ENCODE measurements at places on chromosomes 1 and 21.

DNA sequence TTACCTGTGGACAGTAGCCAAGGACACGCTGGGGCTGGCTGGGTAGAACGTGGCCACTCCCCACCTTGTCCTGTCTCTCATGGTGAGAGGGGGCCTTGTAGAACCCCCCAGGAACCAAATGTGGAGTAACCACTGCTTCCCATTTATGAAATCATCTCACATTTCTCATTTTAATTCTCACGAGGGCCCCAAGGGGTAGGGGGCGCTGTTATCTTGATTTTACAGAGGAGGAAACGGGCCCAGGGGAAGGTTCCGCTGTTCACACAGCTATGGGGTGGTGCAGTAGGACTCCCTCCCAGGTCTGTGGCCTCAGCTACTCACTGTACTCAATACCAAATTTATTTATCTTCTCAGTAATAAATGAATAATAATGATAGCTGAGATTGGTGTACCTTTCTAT is 5.5 kb downstream of the SMPDL3B start:
- peak; percentile 34 for DNase-seq

GRCh38 chr1:52365746-52366516 is at the start of gene CC2D1B:
TSS of gene CC2D1B (minus strand) at chr1:52366205. CDS start at chr1:52364620, 1,585 bp downstream.
- DNase-seq, result peak; percentile 88

- DNase-seq, result no peak
Observed at GRCh38 chr21:41148798-41149197, 19.2 kb upstream of the BACE2 start.

DNA sequence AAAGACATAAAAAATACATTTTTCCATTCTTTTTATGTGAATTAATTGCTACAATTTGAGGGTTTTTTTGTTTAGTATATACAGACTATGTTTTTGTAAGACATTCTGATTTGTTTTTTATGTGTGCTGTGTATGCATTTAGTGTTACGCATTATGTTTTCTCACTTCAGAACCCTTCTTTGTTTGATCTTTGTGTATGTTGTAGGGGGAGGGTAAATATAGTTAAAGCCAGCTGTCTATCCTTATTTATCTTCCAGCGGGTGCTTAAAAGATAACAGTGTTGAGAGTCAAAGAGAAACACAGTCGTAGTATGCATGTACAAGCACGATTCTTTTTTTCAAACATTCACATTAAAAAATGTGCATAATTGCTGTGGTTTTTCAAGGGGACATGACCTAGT is 97.5 kb upstream of the KIAA1614 start:
- no peak for DNase-seq

GRCh38 chr1:94071976-94072375 is 49.0 kb downstream of the ABCA4 start:
- DNase-seq, result no peak

DNA sequence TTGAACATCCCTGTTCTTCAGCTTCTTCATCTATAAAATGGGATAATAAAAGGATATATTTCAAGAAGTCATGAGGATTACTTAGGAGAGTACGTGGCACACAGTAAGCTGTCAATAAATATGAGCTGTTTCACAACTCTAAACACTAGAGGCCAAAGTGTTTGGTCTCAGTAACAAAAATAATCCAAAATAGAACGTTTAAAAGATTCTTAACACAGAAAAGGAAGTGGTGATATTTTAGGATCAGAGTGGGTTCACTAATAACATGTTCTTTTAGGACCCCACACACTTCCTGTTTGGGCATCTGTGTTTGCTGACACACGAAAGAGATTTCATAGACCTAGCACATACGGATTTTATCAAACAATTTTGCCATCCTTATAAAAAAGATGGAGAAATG is 32.9 kb downstream of the TNFSF18 start:
- DNase-seq, result no peak

DNA sequence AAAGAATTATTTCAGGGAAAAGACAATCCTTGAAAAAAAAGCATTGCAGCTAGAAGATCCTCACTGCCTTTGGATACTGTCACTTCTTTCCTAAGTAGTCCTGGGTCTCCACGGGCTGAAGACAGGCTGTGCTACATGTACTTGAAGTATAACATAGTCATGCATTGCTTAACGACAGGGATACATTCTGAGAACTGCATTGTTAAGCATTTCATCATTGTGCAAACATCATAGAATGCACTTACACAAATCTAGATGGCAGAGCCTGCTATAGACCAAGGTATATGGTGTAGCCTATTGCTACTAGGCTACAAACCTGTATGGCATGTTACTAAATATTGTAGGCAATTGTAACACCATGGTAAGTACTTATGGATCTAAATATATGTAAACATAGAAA is 54.0 kb downstream of the KIAA0040 start:
- no peak for DNase-seq

DNA sequence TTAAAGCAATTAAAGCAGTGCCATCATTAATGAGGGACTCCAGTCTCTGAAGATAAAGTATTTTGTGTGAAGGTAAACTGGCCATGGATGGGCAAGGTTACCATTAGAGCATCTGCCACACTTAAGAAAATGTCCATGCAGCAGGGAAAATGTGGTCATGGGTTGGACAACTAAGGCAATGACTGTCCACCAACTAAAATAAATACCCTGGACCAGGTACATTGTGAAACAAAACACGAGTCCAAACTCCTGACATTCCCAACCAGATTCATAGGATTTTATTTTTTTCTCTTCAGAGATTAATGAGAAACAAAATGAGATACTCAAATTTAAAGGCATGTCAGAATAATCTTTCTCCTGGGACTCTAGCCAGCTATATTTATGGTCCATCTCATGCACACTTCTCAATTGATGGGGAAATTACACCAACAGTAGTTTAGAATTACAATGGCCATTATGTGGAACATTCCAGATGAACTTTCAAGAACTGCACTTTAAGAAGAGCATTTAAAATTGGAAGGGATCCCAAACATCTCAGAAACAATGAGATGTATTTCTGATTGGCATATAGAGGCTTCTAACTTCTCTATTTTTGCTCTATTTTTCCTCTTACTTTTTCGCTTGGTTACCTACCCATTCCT is 8.1 kb downstream of the GBP7 start:
- DNase-seq, result no peak

DNA sequence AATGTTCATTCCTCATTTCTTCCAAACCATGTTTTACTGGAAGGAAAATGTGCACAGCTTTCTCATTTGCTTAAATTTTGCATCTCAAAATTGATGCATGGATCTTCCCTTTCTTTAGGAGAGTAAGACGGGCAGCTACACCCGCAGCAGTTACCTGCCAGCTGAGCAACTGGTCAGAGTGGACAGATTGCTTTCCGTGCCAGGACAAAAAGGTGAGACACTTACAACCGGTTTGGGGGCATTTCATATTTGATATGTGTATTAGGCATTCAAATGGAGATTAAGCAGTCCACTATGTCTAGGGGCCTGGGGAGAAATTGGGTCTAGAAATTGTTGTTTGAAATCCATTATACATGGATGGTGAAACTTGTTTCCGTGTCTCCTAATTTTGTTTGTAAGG is 12.9 kb downstream of the C8A start:
- no peak for DNase-seq

Measured in globus pallidus (tissue), 1 donor.